ENCODE measurements at places on chromosomes 1 and 21.

DNA sequence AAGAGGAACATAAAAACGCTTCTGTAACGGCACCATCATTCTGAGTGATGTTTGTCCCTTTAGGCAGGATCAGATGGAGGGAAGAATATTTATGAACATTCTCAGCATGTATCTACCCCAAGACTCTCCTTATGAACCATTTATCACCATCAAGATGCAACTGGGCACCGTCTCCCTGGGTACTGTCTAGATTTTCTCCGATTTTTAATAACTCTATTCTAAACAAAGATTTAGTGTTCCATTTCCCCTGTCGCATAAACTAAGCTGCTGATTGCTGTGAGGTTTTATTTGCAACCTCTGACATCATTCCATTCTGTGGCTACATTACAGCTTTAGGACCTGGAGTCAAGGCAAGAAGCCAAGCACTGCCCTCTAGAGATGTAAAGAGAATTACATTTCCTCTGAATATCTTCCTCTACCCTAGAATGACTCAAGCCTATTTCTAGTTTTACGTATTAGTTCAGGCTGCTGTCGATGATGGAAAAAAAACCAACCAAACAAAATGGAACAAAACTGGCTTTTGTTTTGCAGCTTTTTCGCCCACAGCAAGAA lies 130.1 kb upstream of the MAP1LC3C start:
- no peak for DNase-seq

GRCh38 chr1:182725259-182726255 lies 41.2 kb upstream of the RGS8 start:
- no peak for DNase-seq

DNA sequence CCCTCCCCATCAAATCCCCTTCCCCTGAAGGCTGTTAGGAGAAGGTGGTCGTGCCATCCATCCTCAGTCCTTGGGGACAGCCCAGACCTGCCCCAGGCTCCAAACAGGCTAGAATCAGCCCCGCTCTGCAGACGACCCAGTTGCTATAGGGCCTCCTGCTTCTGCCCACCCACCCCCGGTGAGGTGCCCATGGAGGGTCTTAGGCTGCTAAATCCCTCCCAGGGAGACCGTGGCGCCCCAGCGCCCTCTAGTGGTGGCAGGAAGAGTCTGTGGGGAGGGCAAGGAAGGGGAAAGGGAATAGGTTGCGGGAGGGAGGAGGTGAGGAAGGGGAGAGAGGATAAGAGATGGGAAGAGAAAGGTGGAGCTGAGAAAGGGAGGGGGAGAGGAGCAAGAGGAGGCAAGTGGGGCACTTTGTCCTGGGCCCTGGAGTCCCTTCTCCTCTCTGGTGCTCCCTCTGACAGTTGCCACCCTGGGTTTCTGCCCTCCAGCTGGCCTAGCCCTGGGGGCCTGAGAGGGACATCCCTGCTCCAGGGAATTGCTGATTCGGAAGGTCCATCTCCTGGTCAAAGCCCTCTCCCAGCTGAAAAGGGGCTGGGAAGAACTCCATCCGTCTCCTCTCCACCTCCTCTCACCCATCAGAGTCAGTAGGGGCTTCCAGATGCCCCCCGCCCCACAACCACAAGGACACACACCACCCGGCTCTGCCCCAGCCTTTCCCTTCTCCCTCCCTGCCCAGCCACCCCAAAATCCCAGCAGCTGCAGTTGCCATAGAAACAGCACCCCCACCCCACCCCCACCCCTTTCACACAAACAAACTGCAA lies 55.4 kb downstream of the CAMK2N1 start:
- DNase-seq: no peak

DNA sequence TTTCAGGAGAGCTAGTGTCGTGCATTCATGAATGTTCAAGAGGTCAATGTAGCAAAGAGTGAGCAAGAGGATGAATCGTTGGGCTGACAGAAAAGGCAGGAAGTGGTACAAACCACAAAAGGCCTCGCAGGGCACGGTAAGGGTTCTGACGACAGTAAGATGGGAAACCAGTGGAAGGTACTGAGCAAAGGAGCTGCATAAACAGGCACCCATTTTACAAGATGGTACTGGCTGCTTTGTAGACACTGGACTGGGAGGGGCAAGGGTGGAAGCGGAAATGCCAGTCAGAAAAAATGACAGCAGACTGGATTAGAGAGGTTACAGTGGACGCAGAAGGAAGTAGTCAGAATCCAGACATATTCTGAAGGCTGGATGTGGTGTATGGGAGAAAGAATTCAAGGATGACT lies 123.5 kb downstream of the PTPN14 start:
- DNase-seq: no peak

DNA sequence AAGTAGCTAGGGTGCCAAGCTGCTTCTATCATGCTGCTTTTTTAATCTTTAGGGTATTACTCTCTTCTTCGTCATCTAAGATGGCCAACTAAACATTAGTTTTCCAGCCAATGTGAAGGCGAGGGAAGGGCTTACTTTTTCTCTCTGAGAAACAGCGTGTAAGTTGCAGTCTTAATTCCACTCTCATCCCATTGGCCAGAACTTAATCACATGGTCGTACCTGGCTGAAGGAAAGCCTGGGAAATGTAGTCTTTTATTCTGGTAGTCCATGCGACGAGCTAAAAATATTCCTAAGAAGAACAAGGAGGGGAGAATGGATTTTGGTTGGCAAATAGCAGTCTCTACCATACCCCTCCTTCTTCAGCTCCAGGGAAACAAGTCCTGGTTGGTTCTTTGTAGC lies 21.5 kb downstream of the DNAJC6 start:
- no peak for DNase-seq

DNA sequence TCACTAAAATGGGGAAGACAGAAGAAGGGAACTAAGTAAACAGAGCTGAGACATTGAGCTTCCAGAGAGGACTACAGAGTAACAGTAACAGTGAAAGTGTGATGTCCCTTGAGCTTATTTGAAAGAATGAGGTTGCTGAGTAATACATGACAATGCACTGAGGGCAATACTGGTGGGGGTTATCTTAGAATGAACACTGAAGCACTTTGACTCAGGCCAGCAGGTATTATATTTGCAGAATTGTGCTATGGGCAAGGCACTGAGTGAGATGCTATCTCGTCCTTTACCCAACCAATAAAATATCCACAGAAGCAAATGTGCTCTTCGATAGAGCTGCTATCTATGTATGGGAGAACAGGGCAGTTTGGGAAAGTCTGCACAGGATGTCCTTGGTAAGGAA lies 133.2 kb downstream of the DISP1 start:
- no peak for DNase-seq

DNA sequence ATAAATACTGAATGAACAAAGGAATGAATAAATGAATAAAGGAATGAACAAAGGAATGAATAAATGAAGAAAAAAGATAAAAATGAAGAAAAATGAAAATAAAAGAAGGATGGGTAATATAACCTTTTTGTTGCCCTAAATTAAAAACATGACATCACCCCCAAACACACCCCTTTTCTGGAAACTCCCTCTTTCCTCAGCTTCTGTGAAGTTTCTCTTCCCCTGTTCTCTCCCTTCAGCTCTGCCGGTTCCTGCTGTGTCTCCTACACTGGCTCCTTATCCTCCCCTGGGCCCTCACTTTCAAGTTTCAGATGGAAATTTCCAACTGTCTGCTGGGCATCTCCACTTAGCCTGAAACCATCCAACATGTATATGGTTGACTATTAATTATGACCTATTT lies 37.9 kb downstream of the RAB3B start:
- DNase-seq: no peak

- peak; percentile 47 for DNase-seq
Measured at GRCh38 chr1:156385534-156386031, 16.6 kb downstream of the RHBG start.

DNA sequence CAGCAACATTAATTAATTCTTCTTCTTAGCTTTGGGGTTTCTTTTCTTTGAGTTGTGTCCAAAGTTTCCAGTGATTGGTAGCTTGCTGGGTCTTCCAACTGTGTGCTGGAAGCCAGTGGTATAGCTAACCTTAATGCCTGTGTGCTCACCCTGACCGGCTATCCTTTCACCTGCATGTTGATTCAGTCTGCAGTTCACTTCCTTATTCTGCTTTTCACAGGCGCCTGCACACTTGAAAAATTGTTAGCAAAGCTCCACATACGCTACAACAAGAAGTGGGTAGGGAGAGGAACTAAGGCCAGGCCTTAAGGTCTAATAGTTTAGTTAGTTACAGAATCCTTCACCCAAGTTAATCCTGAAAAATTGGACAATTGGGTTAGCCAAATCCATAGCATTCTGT lies 35.7 kb downstream of the NCF2 start:
- DNase-seq: no peak

DNA sequence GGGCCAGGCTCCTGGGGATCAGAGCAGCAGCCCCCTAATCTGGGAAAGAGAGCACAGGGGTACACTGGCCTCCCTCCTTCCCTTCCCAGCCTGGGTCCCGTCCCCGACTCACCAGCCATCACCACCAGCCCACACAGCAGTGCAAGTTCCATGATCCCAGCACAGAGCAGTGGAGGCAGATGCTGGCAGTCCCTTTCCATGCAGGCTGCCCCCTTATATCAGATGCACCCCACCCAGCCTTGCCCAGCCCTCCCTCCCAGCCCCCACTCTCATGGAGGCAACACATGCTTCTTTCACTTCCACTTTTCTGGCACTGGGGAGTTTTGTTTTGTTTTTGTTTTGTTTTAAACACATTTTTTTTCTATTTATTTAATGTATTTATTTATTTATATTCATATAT lies at the start of gene PLA2G2D:
Gene PLA2G2D, minus strand, starts transcription at position 190 of the 400 bp plus-strand sequence. Its CDS starts 38 bp downstream, at position 152.
- no peak for DNase-seq

DNA sequence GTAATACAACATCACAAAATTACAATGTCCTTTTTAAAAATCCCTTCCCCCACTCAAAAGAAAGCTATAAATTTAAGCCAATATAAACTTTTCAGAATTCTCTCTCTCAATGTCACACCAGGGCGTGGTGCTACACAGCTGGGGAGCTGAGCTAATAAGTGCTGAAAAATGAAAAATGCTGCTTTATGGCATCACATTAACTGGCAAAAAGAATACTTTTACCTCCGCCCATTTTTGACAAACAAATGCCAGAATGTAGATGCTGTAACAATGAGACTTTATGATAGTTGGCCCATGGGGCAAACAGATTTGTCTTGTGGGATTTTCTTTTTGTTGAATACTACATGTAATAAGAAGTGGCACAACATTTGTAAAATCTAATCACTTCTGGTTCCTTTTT lies 12.7 kb upstream of the LYPLAL1 start:
- DNase-seq: no peak

DNA sequence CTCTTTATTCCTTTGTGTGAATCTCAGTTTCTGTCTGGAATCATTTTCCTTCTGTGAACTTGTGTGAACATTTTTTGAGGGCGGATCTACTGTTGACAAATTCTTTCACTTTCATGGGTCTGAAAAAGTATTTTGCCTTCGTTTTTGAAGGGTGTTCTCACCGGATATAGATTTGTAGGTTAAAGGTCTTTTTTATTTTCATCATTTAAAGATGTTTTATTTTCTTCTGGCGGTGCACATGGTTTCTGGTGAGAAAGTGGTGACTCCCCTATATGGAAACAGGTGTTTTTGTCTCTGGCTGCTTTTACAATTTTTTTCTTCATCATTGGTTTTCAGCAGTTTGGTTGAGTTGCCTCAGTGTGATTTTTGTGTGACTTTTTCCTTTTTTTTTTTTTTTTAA lies 94.9 kb downstream of the DYRK1A start:
- no peak for DNase-seq

DNA sequence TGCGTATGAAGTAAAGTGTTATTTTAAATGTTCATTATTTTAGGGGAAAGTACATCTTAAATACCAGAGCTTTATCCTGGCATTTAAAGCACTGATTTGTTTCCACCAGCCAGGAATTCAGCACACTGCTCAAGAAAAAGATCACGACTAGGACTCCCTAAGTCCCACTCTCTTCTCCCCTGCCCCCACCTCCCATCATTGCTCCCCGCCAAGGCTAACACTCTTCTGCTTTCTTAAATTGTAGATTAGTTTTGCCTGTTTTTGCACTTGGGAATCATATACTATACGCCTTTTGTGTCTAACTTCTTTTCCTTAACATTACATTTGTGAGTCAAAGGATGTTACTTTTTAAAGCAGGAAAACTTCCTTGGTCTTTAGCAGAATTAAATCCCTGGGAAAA lies 37.5 kb upstream of the C1orf105 start:
- no peak for DNase-seq

GRCh38 chr1:229114850-229115365 lies 156.0 kb upstream of the RAB4A start:
- peak; percentile 26 for DNase-seq

GRCh38 chr1:19398309-19398760 lies 86.2 kb downstream of the SLC66A1 start:
- DNase-seq: no peak

- no peak for DNase-seq
Measured at GRCh38 chr1:90391126-90391525, 326.0 kb downstream of the BARHL2 start.

- DNase-seq: no peak
Measured at GRCh38 chr1:215022741-215023141, 59.8 kb upstream of the KCNK2 start.

- DNase-seq: no peak
Measured at GRCh38 chr1:11704194-11704529, 12.7 kb downstream of the DRAXIN start.

DNA sequence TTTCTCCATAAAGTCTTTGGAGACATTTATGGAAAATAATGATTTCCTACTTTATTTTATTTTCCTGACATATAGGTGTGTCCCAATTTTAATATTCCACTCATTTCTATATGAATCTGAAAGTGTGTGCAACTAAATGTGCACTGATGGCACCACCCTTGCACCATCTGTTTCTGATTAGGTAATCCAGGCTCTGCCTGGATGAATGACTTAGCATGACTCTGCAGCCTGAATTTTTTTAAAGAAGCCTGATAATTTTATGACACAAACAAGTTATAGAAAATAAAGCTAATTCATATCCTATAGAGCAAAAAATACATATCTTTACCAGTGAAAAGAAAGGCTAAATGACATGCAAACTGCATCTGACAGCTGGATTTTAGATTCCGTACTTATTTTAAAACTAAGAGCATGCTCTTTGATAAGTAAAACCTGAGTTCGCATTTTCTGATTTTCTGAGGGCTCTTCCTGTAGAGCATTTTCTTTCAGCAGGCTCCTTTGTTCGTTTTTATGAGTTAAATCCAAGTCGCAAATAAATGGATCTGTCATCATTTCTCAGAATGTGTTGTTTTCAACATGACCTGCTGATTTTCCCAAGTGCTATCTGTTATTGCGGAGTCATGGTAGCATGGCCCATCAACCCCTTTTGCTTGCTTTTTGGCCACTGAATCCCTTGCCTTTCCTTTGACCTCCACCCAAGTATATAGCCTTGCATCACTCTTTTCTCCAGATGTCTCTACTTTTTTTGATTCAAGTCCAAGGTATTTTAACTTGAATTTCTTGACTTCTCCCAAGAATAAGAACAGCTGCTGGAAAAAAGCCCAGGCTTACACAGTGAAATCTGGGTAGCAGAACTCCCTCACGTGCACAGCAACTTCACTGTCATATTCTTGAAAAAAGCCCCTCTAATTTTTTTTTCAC lies 52.8 kb upstream of the LYPLAL1 start:
- DNase-seq: peak; percentile 59

- DNase-seq: no peak
Measured at GRCh38 chr1:84361796-84362195, 36.5 kb upstream of the DNASE2B start.

GRCh38 chr1:17966341-17966740 lies 141.3 kb upstream of the IGSF21 start:
- DNase-seq: no peak
